ENCODE measurements at places on chromosomes 5 and 9.

- DNase-seq: no peak
Measured at GRCh38 chr5:133275631-133276030, 223.8 kb downstream of the HSPA4 start.

DNA sequence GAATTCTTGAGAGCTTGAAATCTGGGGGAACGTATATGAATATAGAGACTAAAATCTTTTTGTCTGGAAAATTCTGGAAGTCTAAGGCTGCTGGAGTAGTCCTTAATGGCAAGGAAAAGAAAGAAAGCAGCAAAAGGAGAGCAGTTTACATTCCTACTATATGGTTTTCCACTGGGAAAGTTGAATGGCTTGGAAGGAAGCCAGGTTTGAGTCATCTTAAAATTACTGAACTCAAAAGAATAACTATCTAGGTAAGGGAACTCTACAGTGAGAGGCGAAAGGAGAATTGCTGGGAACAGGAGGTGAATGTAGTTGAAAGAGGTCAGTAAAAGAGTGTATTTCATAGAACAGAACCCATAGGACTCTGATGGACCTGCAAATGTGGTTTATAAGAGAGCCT is 258.1 kb upstream of the EDIL3 start:
- no peak for DNase-seq

DNA sequence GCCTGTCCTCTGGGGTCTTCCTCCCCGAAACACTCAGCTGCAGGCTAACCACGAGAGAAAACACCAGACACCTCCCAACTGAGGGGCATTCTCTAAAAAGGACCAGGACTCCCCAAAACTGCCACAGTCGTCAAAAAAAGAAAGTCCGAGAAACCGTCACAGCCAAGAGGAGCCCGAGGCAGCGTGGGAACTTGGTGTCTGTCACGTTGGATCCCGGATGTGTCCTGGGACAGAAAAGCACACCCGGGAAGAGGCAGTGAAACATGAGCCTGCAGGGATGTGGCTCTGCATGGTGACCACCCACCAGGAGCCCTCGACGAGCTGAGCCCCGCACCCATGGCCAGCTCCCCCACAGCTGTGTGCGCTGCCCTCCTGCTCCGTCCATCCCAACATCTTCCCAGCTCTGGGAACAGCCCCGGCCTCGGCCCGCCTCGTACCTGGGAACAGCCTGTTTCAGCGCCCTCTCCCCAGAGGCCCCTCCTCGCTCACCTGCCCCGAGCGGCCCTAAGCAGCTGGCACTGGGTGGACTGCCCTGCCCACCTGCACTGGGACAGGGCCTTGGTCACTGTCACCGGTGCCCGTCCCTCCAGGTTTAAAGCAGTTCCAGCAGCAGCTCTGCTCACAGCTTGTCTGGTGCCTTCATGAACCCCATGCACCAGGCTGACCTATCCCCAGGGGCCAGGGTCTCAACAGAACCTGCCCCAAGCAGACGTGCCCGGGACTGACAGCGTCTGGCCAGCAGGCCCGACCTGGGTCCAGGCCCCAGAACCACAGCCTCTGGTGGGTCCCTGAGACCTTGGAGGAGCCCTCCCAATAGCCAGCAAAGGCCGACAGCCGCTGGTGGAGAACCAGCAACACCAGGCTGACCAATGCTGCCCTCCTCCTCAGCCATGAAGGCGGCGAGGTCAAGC is 10.9 kb downstream of the SLC12A7 start:
- DNase-seq: no peak

- DNase-seq: no peak
Measured at GRCh38 chr5:37569466-37569865, 190.3 kb downstream of the WDR70 start.

DNA sequence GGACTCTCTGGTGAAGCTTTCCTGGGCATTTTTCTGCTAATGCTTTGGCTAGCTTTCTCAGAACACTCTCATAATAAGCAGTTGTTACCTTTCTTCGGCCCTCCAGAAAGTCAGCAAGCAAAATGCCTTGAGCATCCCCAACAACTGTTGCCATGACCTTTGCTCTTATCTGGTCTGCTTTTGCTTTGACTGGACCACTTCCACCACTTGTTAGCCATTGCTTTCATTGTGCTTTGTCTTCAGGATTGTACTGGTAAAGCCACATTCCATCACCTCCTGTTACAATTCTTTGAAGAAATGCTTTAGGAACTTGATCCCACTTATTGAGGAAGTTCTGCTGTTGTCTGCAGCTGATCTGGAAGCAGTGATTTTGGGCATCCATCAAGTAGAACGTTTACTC is 35.7 kb downstream of the RAD50 start:
- no peak for DNase-seq

- no peak for DNase-seq
Measured at GRCh38 chr9:123739387-123739786, 190.5 kb downstream of the DENND1A start.

DNA sequence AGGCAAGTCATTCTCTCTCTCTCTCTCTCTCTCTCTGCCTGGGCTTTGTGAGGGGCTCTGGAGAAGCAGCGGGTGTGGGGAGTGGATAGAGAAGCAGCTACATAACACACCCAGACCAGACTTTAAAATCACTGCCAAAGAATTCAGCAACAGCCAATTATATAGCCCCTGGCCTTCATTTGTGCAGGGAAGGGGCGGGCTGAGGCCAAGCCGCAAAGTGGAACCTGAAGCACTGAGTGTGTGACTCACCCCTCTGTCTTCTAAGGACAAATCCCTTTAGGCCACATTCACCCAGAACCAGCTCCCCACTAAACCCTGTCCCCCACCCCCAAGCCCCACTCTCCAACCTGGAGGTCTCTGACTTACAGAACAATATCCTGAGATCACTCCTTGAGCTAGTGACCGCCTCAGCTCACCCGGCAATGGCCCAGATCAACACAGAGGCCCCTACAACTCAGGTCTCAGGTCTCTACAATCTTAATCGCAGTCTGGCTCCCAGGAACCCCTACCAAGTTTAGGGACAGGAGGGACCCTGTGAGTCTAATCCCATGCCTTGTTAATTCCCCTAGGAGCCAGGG is 6.0 kb downstream of the B4GALT1 start:
- DNase-seq: no peak

GRCh38 chr5:82540301-82540700 is 262.1 kb upstream of the RPS23 start:
- DNase-seq: no peak

DNA sequence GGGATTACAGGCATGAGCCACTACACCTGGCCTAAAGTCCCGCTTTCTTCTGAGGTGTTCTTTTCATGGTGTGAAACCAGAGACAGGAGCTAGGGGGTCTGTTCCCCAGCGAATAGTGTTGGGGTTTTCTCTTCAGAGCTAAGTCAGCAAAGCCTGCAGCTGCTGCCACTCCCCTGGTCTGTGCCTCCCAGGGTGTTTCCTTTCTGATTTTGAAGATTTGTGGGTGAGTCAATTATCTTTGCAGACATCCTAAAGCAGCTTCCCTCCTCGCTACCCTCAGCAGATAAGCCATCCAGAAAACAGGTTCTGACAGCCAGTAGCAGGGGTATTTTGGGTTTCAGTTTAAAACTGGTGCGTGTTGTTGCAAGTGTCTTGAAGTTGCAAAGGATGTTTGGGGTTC is 72.0 kb upstream of the IQGAP2 start:
- no peak for DNase-seq

- DNase-seq: no peak
Measured at GRCh38 chr5:120464627-120465435, 731 bp downstream of the PRR16 start.

All from NCI-H460 (cell line).